NK-92 treated with Interleukin-12 subunit alpha and Interleukin-12 subunit beta, amount 100 ng/mL, for 24 hours (cell line): ENCODE measurements at places on chromosomes 16 and 17.

GRCh38 chr16:81864646-81865382 is 85.7 kb downstream of the PLCG2 start:
- no peak for DNase-seq

GRCh38 chr17:39939588-39940419 is 12.3 kb downstream of the LRRC3C start:
- no peak for DNase-seq

DNA sequence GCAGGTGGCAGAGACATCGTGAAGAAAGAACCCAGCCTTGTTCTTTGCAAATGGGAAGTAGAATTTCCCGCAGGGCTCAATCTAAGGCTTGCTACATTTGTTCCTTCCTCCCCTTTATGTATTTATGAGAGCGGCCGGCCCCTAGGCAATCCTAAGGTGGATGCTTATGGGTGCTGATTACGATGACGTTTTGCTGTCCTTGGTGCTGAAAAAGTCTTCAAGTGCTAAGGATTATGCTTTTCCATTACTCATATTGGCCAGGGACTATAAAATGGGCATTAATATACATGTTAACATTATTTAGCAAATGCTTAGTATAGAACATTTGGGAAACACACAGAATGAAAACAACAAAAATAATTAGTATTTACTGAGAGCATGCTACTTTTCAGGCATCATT is 313.3 kb upstream of the XYLT1 start:
- no peak for DNase-seq

DNA sequence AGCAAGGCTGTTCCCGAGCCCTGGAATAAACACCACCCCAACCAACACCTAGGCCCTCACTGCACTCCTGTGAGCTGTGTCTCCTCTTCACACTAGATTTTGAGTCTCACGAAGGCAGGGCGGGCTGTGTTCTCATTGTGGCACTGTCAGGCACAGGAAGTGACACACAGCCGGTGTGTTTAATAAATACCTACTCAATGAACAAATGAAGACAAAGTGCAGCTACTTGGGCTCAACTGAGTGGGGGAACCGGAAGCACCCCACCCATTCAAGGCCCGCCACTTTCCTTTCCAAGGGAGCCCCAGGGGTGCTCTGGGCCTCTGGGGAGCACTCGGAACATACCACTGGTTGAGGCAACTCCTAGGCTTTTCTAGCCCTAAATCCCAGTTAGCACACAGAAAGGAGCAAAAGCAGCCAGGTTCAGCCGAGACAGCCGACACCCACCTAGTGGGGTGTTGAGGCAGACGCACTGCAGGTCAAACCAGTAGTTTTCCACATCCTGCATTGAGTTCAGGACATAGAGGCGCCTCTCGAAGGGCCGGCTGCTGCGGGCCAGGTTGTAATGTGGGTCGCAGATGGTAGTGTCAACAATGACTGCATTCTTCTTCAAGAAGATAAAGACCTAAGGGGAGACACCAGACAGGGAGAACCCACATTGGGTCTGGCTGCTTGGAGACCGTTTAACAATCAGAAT is 57.7 kb downstream of the GTF3C1 start:
- DNase-seq: no peak

DNA sequence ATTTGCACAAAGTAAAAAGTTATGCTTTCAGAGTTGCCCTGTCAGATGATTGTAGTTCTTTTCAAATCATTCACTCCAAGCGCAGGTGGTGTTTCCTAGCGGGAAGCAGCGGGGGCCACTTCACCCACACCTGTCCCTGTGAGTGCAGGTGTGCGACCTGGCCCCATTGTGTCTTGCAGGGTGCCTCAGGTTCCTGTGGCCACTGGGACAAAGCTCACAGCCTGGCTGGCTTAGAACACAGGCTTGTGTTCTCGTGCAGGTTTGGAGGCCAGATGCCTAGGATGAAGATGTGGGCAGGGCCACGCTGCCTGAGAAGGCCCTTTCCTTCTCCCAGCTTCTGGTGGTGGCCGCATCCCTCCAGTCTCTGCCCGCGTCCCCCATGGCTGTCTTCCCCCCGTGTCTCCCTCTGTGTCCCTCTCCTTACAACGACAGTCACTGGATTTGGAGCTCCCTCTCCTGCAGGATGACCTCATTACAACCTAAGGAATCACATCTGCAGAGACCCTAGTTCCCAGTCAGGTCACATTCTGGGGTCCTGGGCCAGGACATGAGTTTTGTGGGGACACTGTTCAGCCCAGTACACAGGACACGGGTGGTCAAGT is 90.5 kb downstream of the NPIPB11 start:
- DNase-seq: no peak

DNA sequence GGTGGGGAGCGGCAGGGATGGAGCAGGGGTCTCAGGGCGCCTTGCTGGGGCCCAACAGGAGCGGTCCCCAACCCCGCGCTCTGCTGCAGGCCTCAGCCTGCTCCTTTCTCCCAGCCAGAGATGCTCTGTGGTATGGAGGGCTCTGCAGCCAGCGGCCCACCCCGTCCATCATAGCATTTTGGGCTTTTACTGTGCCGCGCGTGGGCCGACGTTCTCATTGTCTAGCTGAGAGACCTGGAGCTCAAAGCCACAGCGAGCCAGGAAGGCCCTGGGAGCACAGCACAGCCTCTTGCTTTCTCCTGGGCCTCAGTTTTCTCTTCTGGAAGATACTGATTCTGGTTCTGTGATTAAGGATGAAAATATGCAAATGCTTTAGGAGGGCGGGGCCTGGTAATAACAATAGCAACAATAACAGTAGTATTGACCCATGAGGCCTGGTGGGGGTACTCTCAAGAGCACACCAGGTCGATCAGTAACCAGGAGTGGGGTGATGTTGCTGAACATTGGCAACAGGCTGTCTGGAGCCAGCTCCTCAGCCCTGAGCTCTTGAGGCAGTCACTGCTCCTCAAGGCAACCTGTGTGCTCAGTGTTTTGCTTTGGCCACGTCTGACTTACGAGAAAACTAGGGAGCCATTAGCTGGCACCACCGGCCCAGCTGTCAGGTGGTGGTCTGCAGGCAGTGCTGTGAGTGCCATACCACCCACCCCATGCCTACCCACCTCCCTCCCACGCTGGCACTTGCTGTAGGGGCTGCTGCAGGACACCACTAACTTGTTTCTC is 1.1 kb upstream of the RASD1 start:
- DNase-seq: no peak

DNA sequence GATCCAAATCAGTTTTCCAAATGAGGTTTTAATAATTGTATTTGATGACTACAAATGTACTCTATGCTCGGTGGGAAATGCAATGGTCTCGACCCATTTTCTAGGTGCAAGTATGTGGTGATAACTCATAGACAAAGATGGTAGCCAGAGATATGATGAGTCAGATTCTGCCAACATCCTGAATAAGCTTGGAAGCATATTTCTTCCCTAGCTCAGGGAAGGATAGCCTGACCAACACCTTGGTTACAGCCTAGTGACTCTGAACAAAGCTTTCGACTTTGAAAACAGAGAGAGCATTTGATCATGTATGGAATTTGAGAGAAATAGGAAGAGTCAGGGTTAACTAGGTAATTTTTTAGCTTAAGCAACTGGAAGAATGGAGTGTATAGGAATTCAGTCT is 128.3 kb upstream of the MYOCD start:
- DNase-seq: no peak

DNA sequence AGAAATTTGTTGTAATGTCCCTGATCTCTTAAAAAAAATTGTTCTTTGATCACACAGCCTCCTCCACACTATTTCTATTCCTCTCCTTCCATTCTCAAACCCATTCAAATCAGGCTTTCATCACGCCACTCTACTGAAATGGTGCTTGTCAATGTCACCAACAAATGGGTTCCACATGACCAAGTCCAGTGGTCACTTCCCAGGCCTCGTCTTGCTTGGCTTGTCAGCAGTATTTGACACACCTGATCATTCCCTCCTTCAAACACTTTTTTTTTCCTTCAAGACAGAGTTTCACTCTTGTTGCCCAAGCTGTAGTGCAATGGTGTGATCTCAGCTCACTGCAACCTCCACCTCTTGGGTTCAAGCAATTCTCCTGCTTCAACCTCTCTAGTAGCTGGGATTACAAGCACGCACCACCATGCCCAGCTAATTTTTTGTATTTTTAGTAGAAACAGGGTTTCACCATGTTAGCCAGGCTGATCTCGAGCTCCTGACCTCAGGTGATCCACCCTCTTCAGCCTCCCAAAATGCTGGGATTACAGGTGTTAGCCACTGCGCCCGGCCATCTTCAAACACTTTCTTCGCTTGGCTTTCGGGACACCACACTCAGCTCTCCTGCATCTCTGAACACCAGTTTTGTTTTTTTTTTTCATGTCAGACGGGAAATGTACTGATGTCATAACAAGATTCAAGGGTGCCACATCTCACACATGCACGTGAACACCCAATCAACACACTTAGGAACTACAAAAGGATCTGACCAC is 18.3 kb downstream of the NQO1 start:
- no peak for DNase-seq

- no peak for DNase-seq
Observed at GRCh38 chr17:72984926-72985325, 107.6 kb downstream of the SLC39A11 start.

DNA sequence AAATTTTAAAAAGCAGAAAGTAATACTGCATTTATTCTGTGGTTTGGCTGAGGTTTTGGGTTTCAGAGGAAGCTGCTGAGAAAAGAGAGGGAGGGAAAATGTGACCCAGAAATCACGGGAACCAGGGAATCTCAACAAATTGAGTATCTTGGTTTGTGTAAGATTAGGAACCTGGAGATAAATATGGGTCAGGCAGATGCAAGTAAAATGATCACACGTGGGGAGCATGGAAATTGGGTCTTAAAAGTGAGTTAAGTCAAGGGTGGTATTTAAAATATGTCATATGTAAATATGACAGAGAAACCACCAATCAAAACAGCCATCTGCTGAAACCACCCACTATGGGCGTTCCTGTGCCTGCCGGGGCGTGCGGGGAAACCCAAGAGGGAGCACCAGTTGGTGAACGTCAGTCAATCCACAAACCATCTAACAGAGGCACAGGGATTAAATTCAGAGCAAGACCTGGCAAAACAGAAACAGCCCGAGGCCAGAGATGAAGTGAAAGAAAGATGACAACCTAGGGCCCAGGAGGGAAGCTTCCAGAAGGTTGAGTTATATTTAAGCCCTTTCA is 33.4 kb downstream of the CDH13 start:
- DNase-seq: no peak

- no peak for DNase-seq
Observed at GRCh38 chr16:89131783-89132182, 38.1 kb downstream of the ACSF3 start.

- no peak for DNase-seq
Observed at GRCh38 chr17:40470932-40471828, 27.9 kb downstream of the IGFBP4 start.

DNA sequence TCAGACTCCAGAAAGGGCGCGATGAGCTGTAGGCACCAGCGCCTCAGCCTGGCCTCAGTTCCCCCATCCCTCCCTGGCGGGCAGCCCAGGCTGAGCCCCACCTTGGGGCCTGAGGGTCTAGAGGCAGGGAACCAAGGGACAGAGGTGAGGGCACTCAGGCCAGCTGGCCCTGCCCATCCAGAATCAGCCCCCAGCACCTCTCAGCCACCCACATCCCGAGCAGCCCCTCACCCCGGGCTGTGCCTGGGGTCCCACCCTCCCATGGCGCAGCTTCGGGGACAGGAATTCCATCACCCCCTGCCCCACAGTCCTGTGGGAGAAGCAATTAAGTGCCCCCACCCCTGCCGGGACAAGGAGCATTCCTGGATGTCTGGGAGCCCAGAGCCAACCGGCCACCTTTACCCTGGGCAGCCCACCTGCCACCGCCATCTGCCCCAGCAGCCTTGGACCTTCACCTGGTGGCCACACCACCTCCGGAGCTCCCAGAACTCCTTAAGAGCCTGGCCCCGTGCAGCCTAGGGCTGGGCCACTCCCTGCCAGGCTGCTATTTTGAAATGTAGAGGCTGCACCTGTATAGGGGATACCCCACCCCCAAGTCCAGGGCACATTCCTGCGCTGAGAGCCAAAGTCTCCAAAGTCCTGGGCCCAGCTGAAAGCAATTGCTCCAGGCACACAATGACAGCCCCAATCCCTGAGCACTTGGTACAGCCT is 33.7 kb upstream of the PVALEF start:
- DNase-seq: no peak

GRCh38 chr17:60128171-60128859 is 21.5 kb upstream of the CA4 start:
- DNase-seq: no peak

- DNase-seq: no peak
Observed at GRCh38 chr17:2253768-2254406, 49.7 kb downstream of the SMG6 start.

- no peak for DNase-seq
Observed at GRCh38 chr16:31050280-31051030, 17.1 kb downstream of the STX4 start.

GRCh38 chr16:61877436-61877835 is 158.8 kb downstream of the CDH8 start:
- DNase-seq: no peak

DNA sequence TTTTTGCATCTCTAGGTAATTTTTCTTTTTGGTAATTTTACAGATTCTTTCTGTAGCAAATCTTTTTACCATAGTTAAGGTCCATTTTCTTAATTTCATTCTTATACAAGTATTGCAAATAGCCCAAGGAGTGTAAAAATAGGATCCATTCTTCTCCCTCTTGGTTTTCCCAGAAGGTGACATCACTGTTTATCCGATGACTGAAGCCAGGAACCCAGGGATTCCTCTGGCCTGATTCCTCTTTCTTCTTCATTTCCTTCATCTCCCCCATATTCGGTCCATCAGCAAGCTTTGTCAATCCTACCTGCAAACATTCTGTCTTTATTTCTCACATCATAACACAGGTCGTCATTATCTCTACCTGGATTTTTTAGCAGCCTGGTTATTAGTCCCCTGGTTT is 5.3 kb downstream of the RBBP6 start:
- DNase-seq: no peak

DNA sequence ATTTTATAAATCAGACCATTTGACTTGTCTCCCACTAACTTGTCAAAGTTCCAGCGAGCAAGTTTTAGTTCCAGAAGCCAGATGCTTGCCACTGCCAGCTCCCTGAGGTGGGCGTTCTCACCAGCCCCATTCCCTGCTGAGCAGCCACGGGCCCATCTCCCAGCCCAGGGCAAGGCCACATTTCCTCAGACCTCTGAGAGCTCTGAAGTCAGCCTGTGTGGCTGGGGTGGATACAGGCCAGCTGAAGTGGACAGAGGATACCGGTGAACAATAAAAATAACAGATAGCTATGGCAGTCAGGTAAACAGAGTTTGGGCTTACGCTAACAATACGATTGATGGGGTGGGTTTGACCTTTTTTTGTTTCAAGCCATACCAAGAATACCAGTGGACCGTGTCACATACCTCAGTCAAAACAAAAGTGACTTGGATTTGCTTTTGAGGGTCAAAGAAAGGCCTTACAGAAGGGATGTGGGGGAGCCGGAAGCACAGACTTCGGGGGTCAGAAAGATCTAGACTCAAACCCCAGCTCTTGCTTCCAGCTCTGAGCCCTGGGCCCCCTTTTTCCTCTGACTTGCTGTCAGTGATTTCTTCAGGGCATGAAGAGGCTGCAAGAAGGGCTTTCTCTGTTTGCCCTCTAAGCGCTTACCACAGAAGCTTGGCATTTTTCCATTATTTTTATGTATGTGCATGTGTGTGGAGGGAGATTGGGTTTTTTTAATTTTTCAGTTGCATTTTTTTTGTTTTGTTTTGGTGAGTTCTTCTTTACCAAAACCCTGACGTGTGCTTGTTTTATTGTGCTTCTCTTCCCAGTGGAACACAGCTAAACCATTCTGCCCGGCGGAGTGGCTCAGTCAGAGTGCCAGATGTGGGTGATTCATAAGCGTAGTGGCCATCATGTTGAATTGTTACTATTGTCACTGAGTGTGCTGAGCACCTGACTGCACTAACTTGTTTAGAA is 109.9 kb downstream of the GNAO1 start:
- DNase-seq: no peak
